ENCODE measurements at places on chromosomes 4 and X.

GRCh38 chr4:85700362-85700761, 225.4 kb downstream of the ARHGAP24 start:
- no peak for DNase-seq

DNA sequence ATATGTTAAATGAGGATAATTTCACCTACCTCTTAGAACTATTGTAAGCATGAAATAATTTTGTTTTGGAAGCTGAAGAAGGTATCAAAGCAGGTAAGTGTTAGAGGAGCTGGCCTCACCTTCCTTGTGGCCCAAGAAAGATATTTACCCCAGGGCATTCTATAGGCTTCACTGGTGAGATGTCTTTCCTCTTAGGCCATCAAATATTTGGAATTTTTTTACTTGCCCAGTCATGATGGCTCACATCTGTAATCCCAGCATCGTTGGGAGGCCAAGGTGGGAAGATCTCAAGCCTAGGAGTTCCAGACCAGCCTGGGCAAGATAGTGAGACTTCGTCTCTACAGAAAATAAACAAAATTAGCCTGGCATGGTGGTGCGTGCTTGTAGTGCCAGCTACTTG, 6.1 kb upstream of the SMS start:
- DNase-seq, result no peak

GRCh38 chrX:84188320-84188834, 378 bp upstream of the RPS6KA6 start:
- peak; percentile 21 for DNase-seq

GRCh38 chr4:87041141-87041540, 106.3 kb downstream of the AFF1 start:
- peak; percentile 34 for DNase-seq

GRCh38 chrX:119512146-119512800, 44.0 kb downstream of the SLC25A5 start:
- peak; percentile 67 for DNase-seq

DNA sequence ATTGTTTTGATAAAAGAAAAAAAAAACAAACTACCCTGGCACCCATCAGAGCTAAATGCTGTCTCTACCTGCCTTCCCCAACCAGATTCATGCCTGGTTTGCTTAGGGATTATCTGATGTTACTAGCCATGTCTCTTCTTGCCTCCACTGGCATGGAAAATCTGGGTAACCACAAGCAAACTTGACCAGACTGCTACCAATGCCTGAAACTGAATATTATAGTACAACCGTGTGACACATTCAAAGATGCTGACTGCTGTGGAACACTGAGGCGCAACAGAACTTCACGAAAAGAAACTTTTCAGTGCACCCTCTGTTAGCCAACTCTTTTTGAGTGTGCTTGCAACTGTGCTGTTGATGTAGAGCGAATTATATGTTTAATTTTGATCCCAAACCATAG, 228.1 kb downstream of the CBR4 start:
- no peak for DNase-seq

DNA sequence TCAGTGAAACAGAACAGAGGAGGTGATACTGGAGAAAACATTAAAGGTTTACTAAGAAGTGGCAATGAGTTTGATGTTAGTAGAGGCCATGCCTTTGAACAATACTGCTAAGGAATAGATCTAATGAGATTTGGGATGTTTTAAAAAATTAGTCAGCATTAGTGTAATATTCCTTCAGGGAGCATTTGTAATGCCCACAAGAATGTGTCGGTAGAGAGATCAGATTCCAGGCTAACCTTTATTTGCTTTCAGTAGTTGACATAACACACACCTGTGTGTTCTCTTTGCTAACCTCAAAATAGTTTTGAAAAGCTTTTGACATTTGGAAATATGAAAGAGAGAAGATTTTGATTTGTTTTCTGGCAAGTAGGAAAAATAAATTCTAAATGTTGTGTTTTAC, 328.8 kb downstream of the BMPR1B start:
- DNase-seq, result no peak

Data from suppressor macrophage treated with lipopolysaccharide for 1 hour (primary cell).